Anterior cingulate cortex (tissue), 58 donors: ENCODE measurements at places on chromosomes 2 and 18.

DNA sequence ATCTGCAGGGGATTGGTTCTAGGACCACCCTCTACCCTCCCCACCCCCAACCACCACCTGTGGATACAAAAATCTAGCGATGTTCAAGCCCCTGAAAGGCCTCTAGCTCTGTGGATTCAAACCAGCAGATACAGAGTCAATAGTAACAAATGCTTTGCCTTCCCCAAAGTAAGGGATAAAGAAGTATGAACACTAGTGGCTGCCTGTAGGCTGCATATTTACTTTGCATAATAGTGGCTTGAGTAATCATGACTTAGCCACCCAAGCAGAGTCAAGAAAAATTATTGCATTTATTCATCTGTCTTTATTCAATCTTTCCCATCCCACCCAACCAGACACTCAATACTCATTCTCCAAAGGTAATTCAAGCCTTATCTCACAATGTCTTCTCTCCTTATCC lies 43.8 kb downstream of the SOCS6 start:
- no peak for DNase-seq

DNA sequence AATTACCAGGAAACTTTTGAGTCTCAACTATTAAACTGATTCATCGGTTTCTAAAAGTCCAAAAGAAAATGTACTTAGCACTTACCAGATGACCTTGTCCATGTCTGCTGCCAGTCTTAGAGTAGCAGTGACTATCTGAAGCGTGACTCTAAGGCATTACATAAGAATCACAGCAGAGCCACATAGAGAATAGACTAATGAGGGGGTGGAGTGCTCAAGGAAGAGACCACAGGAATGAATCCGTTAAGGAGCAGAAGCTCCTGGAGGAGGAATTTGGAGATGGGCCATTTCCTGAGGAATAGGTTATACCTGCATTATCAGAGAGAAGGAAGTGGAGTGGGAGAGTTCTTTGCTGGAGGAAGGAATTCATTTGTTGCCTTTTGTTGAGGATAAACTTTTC lies 116.0 kb downstream of the MAP3K20 start:
- DNase-seq = no peak

- DNase-seq = no peak
Observed at GRCh38 chr2:233571462-233571861, 4.9 kb upstream of the USP40 start.

DNA sequence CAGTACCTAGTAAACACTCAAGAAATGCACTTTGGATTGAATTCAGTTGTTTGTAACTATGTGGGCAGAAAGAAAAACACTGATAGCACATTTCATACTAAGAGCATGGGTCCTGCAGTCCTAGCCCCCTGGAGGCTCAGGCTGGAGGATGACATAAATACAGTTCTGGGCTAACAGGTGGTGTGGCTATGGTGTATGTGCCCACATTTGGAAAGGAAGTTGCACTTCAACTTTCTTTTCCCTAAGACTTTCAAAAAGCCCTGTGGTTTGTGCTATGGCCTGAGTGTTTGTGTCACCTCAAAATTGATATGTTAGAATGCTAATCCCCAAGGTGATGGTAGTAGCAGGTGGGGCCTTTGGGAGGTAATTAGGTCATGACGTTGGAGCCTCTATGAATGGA lies 218.2 kb downstream of the CDCA7 start:
- no peak for DNase-seq

DNA sequence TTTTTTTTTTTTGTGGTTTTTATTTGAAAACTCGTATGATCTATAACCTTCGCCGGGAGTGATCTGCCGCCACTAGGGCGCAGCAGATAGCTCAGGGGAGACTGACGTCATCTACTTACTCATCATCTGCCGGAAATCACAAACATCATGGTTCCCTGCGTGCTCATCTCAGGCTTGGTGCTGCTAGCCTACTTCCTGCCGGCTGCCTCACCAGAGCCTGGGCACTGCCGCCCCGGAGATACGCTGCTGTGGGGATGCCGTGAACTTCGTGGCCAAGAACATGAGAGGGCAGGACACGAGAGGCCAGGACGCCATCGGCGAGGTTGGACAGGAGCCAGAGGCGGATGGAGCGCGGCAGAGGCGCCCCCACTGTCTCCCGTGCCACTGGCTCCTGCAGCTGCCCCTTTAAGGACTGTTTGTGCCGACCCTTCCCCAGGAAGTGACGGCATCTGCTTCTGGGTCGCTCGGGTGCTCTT lies 68.8 kb downstream of the DOK6 start:
- no peak for DNase-seq

DNA sequence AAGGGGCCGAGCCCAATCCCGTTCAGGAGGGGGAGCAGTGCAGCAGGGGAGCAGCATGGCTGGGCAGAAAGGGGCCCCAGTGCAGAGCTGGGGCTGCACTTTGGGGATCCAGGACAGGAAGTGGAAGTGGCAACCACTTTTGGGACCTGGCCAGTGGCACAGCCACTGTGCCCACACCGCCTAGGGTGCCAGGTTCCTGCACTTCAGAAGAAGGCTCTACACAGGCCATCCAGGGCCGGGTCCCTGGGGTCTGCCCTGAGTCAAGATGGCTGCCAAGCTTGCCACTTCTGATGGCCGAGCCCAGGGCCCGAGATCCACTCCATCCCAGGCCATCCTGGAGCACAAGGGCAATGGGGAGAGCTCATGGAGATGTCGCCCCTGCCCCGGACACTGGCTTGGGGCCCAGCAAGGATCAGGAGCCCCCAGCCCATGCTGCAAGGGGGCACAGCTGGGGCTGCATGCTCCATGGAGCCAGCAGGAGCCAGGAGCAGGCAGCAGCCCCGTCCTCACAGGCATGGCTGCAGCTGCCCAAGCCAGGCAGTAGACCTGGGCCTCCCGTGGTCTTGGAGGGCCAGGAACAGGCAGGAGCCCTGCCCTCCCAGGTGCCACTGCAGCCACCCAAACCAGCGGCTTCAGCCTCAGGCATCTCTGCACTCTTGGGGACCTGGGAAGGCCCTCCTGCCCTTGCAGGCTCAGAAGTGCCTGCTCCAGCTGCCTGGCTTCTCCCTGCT lies 35.0 kb upstream of the ID2 start:
- no peak for DNase-seq

GRCh38 chr2:64679673-64680425 lies 26.1 kb upstream of the SERTAD2 start:
- no peak for DNase-seq

- DNase-seq = no peak
Observed at GRCh38 chr2:130150181-130151144, 5.6 kb upstream of the CCDC74B start.

DNA sequence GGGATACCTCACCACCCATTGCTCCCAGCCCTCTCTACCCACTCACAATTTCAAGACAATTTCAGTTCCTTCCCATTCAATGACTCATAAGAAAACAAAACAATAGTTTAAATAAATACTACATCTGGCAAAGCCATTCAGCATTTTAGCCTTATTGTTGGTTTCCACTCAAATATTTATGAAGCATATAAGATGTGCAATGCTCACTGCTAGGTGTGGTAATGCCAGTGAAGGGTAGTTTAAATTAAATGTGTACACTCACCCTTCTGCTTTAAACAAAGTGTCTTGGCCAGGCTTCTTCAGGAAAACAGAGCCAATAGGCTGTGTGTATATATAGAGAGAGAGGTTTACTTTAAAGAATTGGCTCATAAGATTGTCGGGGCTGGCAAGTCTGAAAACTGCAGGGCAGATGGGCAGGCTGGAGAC lies 37.0 kb downstream of the INO80C start:
- no peak for DNase-seq

DNA sequence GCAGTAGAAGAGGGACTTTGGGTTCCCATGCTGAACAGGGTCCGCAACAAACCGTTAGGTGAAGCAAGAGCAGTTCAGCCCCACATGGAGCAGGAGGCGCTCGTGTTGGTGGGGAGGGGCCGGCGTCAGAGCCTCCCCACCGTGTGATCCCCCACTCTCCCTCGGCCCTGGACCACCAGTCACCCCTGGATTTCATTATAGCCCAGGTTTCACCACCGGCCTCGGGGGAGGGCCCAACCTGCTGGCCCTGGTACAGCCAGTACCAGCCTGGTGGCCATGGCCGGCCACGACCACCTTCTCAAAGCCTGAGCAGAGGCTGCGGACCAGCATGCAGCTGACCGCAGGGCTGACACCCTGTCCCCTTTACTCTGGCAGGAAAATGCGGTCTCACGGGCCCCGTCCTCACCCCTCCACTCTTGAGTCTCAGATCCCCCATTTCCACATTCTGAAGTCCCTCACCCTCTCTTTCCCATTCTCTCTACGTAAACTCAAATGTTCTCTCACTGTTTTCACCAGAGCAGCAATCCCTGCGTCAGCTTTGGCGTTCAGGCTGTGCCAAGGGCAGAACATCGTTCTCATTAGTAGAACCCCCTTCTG lies 8.6 kb downstream of the MLPH start:
- DNase-seq = no peak

- DNase-seq = no peak
Observed at GRCh38 chr2:12240206-12240605, 476.5 kb upstream of the TRIB2 start.
